ENCODE measurements at places on chromosomes 6 and 20.

DNA sequence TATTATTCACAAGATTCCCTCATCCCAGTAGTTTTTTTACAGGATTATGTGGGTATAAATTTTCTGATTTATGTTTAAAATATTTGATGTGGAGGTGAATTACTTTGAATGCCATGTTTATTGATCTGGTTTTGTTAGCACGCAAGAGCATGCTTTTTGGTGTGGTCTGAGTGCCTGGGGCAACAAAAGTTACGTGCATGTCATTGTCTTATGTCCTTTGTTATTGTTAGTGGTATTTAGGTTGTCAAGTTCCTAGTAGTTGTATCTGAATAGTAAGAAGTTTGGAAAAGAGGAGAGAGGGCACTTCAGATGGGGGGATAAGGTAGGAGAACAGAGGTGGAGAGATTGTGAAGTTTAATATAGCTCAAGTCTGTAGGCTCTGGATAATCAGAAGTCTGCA lies 95.0 kb downstream of the ATRN start:
- no peak for DNase-seq

DNA sequence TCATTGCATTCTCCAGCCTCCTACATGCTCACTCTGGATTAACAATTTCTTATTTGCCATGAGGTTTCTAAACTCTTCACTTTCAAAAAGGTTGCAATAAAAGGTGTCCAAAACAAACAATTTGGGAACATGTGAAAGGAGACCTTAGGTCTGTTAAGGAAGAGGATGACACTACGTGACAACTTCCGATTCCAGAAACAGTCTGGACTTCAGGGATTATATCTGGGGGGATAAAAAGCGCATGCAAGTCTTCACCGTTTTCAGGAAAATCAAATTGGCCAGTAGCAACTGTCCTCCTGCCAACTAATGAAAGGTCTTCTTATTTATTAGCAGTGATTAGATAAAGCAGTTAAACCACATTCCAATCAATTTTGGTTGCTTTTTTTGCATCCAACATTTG lies 1.8 kb downstream of the ZDHHC14 start:
- no peak for DNase-seq

- no peak for DNase-seq
Measured at GRCh38 chr6:122408702-122409458, 9.4 kb downstream of the HSF2 start.

GRCh38 chr6:125994670-125995488 lies 8.5 kb downstream of the TRMT11 start:
- no peak for DNase-seq

GRCh38 chr6:7052443-7053011 lies 55.2 kb upstream of the RREB1 start:
- peak; percentile 61 for DNase-seq

DNA sequence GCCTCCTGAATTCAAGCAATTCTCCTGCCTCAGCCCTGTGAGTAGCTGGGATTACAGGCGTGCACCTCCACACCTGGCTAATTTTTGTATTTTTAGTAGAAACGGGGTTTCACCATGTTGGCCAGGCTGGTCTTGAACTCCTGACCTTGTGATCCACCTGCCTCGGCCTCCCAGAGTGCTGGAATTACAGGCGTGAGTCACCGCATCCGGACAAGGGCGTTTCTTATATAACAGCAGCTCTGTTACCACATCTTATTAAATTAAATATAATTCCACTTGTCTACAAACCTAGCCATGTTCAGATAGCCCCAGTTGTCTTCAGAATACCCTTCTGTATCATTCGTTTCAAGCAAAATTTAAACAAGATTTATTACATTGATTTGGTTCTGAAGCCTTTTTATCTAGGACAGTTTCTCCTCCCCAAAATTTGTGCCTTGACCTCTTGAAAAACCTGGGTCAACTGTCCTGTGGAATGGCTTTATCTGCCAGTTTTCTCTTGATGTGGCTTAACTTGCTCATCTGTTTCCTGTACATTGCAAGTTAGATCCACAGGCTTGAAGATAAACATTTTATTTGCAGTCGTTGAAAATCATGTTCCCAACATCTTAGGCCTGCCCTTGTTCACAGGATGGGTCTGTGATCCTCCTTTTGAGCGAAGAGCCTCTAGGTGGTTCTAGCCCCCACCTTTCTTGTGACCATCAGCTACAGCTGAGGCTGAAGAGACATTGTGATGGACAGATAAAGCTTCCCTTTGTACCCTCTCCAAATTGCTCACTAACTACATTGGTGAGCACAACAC lies 132.2 kb downstream of the ARID1B start:
- no peak for DNase-seq

Data from left renal cortex interstitium (tissue), 4 donors.